ENCODE measurements at places on chromosomes 1 and 21.

DNA sequence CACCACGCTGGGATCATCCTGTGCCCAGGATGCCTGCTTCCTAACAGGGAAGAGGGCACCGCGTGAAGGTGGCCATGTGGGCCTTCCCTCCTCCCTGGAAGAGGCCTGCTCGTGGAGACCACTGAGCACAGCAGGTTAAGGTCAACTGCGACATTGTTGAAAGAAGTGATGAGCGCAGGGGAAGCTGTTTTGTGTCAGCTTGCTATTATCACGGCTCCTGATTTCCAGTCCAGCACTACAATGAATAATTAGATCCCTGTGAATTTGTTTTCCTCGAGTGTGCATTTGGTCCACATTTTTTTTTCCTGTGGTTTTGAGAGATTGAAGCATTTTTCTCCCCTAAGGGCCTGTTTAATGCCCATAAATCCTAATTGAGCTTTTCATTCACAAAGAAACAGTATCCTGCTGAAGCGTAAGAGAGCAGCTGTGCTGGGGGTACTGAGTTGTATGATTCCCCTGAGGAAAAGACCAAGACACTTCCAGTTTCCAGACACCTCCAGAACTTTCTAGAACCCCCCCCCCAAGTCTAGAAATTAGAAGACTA lies 204.9 kb downstream of the KCNJ6 start:
- DNase-seq = no peak

GRCh38 chr21:29403301-29403700 lies 104.6 kb downstream of the BACH1 start:
- DNase-seq = no peak

DNA sequence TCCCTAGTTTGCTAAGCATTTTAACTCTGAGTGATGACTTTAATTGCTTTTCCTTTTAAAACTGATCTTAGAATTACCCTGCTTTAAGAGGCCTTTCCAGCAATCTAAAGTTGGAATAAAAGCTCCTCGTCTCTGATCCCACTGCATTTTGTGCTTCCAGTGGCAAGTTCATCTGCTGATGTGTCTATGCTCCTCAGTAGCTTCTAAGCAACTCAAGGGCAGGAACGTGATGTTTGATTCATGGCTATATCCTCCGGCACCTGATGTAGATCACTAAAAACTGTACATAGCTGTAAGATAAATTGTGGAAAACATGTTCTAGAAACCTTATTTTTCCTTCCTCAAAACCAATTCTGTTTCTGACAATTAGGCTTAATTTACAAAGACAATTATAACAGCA lies 12.5 kb downstream of the CYYR1 start:
- DNase-seq = no peak

DNA sequence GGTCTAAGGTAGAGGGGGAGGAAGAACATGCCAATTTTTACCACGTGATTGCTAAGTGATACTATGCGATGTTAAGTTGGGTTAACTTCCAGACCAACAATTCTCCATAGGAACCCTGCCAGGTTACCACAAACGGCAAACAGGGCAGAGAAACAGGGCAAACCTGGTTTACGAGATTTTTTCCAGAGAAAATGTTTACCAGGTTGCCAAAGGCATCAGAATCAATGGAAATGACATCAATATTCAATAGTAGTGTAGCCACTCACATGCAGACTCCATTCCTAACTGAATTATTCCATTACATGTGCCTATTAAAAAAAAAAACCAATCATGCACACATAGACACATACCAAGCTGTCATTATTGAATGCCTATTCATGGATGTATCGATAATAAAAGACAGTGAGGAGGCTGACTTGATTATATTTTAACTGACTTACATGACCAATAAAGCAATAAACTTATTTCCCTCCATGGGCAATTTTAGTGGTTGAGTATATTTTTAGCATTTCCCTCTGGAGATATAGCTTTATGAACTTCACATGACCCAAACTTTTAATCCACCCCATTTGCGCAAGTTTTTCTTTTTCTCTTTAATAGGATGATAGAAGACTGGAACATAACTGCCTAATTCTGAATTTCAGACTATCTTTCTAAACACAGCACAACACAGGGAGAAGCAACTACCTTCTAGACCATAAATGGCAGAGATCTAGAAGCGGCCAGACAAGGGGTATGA lies 40.5 kb upstream of the KCNE1 start:
- DNase-seq = no peak

DNA sequence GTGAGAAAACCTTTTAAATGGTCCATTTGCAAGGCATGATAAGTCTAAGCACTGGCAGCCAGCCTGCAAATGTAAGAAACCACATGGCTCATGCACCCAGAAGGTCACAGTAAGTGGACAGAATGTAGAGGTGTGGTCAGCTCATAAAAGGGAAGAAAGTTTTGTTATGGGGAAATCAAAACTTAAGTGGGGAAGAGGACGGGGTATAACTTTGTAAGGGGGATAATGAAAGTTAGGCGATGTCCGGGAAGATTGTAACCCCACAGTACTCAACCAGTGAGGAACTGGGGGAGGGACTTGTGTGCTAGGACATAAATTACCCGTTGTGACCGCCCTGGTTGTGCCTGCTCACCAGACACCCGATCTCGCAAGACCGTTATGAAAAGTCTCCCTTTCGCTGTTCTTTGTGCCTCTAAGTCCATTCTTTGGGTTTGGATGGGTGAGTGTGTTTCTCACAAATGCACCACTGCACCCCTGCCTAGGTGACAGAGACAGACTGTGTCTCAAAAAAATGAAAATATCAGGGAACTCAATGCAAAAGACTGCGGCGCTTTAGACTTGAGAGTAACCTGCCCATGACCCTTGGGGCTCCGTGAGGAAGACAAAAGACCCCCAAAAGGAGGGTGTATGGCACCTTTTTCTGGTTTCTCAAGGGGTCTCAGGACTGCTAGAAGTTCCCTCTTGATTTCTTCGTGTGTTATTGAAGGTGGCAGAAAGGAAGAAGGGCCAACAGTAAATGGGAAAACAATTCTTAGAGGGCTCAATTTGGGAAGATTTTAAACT lies 28.6 kb upstream of the ZNF496 start:
- DNase-seq = no peak

DNA sequence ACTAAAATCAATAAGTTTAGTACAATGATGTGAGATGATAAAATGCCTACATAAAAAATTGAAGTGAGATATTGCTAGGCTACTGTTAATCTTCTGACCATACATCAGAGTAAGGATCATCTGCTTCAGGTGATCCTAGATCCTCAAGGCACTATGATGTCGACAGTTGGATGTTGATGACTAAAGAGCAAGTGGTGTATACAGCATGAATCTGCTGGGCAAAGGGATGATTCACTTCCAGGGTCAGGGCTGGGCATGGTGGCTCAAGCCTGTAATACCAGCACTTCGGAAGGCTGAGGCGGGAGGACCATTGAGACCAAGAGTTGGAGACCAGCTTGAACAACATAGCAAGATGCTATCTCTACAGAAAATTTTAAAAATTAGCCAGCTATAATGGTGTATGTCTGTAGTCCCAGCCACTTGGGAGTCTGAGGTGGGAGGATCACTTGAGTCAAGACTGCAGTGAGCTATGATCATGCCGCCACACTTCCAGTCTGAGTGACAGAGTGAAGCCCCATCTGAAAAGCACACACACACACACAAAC lies 24.6 kb downstream of the NUF2 start:
- DNase-seq = no peak

GRCh38 chr1:229874136-229874535 lies 192.9 kb upstream of the GALNT2 start:
- DNase-seq = no peak

- no peak for DNase-seq
Observed at GRCh38 chr1:97392701-97393100, 528.1 kb downstream of the DPYD start.

DNA sequence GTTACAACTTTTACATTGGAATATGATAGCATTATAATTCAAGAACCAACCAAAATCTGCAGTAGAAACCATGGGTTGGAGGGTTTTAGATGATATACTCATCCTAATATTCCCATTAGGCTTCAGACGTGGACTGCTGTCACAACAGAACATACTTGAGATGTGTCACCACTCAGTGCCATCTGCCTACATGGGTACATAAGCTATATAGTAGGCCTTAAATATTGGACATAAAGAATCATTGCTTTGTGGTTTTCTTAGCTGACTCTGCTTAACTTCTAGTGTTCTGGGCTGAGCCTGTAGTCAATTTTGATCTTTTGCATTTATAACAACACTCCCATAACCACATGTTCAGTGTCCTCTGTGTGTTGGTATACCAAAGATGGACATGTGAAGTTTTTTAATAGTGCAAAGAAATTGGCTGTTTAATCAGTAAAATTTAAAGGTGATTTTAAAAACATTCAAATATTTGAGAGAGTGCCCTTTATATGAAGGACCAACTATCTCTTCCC lies 14.2 kb downstream of the RAP1A start:
- DNase-seq = no peak

DNA sequence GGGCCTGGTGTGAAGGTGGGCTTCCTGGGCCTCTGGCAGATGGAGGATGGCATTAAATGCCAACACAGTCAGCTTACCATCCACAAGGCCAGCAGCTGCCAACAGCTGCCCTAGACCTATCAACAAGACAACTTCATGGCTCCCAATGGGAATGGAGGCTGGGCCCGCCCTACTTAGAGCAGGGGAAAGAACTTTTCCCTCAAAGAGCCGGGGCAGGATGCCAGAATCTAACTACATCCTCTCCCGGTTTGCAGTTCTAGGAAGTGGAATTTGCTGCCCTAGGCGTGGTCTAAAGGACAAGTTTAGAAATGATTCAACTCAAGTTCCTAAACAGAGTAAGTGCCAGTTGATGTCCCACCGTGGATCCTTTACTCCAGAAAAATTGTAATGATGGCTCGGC lies 13.1 kb downstream of the ICMT start:
- DNase-seq = no peak

- DNase-seq = no peak
Observed at GRCh38 chr1:229075716-229076115, 195.2 kb upstream of the RAB4A start.

- no peak for DNase-seq
Observed at GRCh38 chr1:37825506-37825905, 17.5 kb upstream of the YRDC start.

GRCh38 chr1:235866913-235867845 lies 473 bp upstream of the LYST start:
- peak; percentile 97 for DNase-seq

GRCh38 chr1:72281144-72281543 lies 1.2 kb downstream of the NEGR1 start:
- no peak for DNase-seq

DNA sequence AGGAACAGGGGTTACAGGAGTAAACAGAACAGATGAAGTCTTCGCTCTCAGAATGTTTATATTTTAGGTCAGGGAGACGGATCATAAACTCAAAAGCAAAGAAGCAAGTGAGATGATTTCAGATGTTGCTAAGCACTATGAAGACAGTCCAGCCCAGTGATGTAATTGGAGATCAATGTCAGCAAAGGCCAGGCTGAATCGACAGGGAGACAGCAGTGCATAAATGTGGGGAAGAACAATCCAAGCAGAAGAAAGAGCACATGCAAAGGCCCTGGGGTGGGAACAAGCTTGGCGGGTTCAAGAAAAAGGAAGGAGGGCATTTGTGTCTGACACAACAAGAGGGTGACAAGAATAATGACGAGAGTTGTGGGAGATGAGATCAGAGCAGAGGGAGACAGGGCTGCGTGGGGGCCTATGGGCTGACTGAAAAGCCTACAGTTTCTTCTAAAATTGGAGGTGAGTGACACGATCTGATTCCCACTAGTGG lies 47.0 kb downstream of the TAS1R2 start:
- DNase-seq = no peak

- no peak for DNase-seq
Observed at GRCh38 chr1:203662360-203662759, 35.7 kb downstream of the ATP2B4 start.

DNA sequence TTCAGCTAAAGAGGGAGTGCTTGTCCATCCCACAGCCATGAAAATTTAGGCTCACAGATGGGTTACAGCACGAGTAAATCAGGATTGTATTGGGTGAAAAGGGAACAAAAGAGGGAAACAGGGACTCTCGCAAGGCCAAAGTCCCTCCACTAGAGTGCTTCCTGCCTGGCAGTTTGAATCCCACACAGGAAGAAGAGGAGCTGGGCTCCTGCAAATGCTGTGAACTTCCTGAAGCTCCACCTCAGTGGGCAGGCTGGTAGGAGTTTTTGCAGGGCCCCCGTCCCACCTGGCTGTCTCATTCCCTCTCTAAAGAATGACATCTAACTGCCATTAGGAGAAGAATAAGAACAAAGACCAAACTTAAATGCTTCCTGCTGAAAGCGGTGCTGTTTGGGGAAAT lies 712.0 kb upstream of the PRMT6 start:
- no peak for DNase-seq

DNA sequence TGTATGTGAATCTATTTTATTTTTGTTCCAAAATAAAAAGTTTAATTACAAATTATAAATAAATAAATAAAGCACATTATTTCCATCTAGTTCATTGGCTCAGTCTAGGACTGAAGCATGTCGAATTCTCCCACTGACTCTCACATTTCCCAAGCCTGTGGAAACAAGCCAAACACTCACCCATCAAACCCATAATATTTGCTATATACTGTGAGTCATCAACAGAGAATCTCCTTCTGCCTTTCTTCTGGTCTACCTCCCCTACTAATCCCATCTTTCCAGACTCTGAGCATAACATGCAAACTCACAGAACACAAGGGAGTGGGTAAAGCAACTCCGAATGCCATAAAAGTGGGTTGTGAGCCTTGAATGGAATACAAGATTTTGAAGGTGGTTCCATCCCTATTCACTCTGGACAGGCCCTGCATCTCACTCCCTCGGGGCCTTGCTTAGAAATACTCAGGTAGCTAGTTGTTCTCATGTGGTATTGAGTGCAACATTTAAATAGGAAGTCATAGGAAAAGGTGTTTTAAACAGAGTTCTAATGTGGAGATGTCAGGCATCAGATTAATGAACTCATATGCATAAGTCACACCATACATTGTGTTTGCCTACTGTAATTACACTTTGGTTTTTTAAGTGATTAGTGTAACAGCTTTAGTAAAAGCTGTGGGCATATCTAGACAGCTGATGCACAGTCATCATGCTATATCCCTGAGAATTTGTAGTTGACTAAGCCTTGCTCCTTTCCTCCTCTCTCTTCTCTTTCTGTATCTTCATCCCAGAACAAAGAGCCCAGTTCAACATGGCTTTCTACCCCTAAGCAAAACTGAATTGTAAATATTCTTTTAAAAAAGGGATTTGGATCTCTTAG lies 47.0 kb downstream of the F5 start:
- DNase-seq = no peak

GRCh38 chr1:155977690-155978324 lies 540 bp downstream of the ARHGEF2 start:
- peak; percentile 60 for DNase-seq

DNA sequence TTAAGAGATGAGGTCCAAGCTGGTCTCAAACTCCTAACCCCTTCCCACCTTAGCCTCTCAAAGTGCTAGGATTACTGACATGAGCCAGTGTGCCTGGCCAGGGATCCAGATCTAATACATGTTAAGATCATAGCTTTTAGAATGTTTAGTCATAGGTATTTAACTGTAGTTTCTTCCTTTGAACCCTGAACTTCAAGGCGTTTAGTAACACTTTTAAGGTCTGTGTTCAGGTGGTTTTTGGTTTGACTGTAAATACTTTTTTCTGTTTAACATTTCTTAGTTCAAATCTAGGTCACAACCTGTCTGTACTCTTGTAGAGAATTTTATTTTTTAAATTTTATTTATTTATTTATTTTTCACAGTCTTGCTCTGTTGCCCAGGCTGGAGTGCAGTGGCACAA lies 28.1 kb downstream of the RAP1A start:
- DNase-seq = no peak
